Activated CD4-positive, CD25-positive, alpha-beta regulatory T cell treated with anti-CD3 and anti-CD28 coated beads, Interleukin-2, amount 50 U/mL, for 16 hours (primary cell): ENCODE measurements at places on chromosomes 11 and 22.

DNA sequence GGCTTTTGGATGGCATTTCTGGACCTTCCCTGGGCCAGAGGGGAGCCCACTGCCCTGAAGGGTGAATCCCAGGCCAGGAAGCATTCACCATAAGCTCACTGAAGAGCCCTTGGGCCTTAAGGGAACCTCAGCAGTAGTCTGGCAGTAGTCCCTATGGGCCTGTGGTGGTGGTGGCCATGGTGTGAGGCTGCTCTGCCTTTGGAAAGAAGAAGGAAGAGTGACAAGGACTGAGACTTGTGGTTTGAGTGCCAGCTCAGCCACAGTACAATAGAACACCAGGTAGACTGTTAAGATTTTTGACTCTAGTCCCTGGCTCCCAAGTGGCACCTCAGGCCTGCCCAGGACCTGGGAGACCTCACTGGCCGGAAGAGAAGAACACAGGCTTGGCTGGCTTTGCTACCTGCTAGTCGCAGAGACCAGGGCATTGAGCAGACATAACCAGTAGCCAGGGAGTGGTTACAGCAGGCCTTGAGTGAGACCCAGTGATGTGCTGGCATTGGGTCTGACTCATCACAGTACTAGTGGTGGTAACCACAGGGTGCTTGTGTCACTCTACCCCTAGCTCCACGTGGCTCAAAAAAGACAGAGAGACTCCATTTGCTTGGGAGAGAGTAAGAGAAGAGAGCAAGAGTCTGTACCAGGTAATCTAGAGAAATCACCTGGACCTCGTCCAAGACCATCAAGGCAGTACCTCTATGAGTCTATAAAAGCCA, 259.8 kb upstream of the BLID start:
- DNase-seq = no peak

DNA sequence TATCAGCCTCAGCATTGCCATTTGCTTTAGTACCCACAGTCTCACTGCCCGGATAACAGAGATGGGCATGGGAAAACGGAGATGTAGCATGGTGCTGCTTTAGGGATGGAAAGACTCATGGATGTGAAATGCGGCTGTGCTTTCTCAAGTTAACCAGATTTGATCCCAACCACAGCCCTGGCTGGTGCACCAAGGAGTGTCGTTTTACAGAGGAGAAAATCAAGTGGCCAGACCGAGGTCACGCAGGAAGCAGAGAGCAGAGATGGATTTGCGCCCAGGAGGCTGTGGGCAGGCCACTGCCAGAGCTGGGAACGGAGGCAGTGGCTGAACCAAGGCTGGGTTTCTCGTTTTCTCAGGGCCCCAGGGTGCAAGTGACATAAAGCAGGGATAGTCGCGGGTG, 9.0 kb downstream of the MB start:
- no peak for DNase-seq

GRCh38 chr11:59866397-59866796, at the start of gene TCN1:
TSS of gene TCN1 (minus strand) at chr11:59866487. CDS start at chr11:59866470, 17 bp downstream.
- no peak for DNase-seq

GRCh38 chr11:73215191-73216134, 2.6 kb upstream of the P2RY2 start:
- DNase-seq = no peak

DNA sequence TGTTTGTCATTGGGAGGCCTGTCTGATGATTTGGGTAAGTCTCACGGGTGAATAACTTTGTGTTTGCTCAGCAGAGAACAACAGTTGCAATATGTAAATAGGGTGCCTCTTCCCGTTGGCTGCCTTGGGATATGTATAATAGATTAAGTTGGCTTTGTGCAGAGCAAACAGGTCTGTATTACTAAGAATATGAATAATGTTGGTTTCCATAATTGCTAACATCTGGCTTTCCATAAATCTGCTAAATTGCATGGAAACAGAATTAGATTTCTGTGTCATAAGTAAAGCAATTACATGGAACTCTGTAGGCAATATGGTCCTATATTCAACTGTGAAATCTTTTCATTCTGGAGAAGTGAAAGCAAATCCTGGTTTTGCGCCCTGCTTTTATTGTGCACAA, 636.0 kb upstream of the ANO5 start:
- DNase-seq = no peak

GRCh38 chr11:118396097-118396501, 5.3 kb upstream of the ATP5MG start:
- DNase-seq = no peak

DNA sequence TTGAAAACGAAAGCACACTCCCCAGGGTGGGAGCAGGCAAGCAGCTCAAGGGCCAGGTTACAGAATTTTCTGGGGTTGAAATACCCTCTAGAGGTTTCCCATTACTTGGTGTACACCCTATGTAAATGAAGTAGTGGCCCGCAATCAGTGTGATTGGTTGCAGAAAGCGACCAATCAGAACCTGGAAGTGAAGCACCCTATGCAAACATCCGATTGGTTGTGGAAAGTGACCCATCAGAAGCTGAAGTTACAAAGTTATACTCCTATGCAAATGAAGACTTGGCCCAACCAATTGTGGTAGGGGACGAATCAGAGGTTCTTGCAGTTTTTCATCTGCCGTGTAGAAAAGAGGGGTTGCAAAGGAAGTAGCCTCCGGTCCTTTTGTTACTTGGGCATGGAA, 19.2 kb downstream of the PRR5 start:
- DNase-seq = no peak

DNA sequence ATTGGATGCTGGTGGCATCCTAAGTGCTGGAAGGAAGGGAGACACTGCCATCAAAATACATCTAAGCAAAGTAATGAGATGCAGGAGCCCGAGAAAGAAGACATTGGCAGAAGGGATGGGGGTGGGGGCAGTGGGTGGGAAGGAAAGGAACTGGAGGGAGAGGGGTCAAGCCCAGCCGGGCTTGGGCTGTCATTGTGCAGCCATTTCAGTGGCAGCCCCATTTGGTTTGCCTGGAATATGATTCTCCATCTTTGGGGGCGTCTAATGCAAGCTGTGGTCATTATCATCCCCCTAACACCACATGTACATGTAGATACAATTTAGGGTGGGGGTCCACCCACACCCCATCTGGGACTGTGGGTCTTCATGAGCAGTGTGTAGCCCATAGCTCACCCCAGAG, 13.9 kb upstream of the ACCSL start:
- no peak for DNase-seq

DNA sequence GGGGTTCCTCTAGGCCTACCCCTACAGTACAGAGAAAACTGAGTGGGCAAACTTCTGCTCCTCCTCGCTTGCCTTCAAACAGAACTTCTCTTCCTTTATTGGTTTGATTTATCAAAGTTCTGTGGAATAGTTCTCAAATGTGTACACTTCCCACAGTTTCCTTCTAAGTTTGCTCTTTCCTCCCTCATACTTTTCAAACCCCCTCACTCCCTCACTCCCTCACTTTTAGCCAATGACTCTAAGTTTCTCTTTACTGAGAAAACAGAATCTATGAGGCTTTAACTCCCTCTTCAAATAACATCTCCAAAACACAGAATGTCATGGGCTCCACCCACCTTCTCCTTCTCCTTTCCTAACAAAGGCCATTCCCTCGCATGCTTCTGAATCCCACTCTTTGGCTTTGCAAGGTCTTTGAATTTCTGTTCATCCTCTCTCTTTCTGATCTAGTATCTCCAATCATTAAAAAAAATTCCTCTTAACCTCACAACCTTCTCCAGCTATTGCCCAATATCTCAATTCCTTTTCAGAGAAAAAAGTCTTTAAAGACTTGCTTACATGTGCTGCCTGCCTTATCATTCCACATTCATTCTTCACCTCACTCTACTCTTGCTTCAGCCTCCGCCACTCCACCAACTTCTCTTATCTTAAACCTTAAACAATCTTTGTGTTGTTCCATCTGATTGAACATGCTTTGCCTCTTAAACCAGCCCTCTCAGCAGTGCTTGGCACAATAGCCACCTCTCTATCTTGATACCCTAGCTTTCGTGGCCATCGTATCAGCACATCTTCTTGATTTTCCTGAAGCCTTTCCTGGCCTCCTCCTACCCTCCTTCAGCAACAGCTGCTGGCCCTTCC, 57.2 kb downstream of the DDI1 start:
- no peak for DNase-seq

DNA sequence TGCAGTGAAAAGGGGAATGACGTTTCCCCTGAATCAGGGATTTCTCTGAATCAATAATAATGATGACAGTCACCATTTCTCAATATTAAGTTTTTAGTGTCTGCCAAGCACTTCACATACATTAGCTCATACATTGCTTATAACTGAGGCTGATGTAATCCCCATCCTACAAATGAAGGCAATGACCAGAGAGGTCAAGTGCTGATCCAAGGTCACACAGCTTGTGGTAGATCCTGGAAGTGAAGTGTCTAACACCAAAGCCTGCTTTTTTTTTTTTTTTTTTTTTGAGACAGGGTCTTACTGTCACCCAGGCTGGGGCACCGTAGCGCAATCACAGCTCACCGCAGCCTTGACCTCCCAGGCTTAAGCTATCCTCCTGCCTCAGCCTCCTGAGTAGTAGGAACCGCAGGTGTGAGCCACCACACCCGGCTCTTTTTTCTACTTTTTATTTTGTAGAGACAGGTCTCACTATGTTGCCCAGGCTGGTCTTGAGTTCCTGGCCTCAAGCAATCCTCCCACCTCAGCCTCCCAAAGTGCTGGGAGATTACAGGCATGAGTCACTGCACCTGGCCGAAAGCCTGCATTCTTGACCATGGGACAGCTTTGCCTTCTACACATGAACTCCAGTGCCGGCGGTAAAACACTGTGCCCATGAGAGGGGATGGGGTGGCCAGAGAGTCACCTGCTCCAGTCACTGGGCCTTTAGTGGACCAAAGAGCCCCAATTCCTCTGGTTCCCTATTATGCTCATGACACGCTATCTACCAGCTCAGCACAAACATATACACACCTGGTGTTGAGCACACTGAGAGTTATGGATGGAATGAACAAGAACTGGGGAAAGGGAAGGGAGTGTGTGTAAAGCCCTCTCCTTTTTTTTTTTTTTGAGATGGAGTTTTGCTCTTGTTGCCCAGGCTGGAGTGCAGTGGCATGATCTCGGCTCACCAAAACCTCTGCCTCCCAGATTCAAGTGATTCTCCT, 17.4 kb downstream of the ARHGAP1 start:
- DNase-seq = no peak

DNA sequence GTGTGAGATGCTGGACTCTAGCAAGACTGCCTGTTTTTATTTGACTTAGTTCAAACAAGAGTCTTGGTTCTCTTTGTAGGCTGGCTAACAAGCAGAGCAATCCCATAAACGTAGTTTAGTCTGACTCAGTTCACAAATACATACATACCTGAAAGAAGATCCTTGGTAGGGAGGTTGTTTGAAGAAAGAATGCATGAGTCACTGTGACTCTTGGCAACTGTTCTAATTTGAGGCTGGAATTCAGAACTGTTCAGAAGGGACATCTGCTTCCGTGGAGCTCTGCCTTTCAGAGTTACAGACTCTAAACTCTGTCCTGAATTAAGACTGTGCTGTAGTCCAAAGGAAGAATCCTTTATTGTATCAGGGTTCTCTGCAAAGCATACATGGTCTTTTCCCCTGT, 32.2 kb downstream of the C2CD3 start:
- no peak for DNase-seq

DNA sequence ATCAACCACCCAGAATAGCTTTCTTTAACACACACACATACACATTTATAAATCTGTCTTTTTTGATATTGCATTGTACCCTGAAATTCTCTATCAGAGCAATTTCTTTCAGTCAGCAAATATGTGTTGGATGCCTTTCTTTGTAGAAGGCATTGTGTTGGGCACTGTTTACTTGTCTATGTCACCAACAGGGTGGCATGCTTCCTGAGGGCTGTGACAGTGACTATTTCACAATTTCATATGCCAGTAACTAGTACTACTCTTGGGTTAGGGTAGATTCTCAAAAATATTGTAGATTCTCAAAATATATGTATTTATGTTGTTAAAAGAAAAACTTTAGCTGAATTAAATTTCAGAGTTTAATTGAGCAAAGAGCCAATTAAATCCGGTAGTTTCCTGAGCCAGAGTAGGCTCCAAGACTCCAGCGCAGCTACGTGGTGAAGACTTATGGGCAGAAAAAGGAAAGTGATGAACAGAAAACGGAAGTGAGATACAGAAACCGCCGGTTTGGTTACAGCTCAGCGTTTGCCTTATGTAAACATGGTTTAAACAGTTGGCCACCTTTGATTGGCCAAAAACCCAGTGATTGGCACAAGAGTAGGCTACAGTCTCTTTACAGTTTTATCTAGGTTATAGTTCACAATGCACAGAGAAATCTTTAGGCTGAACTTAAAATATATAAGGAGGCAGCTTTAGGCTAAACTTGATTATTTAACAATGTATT, 723.3 kb downstream of the NTM start:
- DNase-seq = no peak

DNA sequence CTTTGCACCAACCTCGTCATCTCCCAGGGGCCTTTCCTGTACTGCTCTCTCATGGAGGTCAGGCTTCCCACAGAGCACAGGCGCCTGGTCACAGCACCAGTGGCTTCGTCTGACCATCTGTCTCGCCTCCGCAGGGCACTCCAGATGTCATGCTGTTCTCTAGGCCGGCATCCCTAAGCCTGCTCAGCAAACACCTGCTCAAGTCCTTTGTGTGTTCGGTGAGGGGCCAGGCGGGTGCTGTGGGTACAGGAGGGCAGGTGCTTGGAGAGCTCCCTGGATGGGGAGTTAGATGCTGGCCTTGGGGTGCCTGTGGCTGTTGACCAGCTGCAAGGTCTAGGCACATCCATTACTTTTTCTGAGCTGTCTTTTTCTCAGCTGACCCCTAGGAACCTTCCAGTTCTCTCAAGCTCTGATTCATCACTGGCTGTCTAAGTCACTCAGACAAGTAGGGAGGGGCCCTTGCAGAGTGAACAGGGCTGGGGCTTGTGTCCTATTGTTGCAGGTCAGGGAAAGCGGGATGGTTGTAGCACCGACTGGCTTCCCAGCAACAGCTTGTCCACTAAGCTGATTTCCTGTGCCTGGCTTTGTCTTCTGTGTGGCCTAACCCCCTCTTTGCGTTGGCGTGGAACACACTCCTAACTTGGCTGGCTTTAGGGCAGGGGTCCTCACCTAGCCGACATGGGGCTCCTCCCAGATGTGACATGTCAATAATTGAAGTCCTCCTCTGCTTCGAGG, 9.2 kb downstream of the CLDN5 start:
- no peak for DNase-seq

- DNase-seq = no peak
These were observed 73.1 kb upstream of the ARHGAP32 start for GRCh38 chr11:129265125-129265788.

DNA sequence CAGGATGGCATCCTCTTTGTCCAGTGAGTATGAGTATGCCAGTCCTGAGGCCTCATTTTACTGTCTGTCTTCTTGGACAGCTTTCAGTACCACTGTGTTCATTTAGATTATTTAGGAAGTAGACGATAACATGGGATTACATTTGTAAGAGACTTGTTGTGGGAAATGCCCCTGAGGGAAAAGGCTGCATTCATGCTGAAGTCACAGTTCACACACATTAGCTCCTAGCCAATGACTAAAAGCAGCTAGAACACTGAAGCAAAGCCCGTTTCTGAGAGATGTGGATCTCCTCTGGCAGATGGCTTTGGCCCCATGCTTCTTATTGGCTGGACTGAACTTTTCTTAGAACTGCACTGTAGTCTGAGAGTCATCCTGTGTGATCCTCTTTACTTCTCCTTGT, 242.4 kb downstream of the FAM76B start:
- DNase-seq = no peak
